ENCODE measurements at places on chromosomes 5 and 9.

GRCh38 chr9:99821396-99822108 is at the start of gene NR4A3:
NR4A3 (plus strand) TSS chr9:99821885; CDS start chr9:99828043, 6,158 bp downstream.
- peak; percentile 99 for DNase-seq

- no peak for DNase-seq
Measured at GRCh38 chr9:137555179-137555578, 3.5 kb downstream of the MRPL41 start.

GRCh38 chr5:171270136-171270535 is 38.9 kb upstream of the TLX3 start:
- no peak for DNase-seq

DNA sequence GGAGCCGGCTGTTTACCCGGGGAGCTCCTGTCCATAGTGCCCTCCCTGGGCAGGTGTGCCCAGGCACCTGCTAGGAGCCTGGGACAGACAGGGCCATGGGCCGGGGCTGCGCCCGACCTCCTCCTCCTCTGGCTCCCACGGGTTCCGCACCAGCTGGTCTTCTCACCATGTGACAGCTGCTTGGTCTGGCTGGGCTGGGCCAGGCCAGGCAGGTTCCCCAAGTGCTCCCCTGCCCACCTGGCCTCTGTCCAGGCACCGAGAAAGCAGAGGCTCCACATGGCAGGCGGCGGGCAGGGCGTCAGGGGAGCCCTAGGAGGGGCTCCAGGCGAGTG is 60.0 kb downstream of the OLFM1 start:
- DNase-seq, result no peak

All from astrocyte of the hippocampus (primary cell).